ENCODE measurements at places on chromosomes 3 and 15.

DNA sequence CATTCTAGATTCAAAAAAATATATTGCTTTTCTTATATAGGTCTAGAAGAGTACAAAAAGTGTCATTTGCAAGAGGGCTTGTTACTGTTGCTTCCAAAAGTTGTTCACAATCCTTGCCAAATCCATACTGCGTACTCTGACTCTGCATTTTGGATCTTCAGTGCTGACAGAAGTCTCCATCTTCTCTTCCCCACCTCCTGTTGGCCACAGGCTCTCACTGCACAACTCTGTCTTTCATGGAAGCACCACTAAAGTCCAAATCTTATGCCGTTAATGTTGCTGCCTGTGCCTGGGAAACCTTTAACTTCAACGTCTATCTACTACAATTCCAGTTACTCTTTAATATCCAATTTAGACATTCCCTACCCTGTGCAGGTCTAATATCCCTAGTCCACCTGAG, 419.9 kb downstream of the NR2F2 start:
- DNase-seq, result no peak

DNA sequence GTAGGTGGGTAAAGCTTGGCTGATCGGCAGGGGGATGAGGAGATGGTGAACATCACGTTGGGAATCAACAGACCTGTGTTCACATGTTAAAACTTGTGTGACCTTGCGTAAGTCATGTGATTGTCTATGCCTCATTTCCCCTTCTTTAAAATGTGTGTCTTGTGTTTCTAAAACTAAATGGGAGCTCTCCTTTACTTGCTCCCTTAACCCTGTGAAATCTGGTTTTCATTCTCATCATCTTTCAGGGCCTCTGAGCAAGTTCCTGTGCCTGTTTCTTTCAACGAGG, 29.7 kb upstream of the IREB2 start:
- no peak for DNase-seq

- no peak for DNase-seq
Observed at GRCh38 chr3:10515884-10516495, 10.6 kb upstream of the ATP2B2 start.

GRCh38 chr3:120364821-120365220, 15.7 kb upstream of the LRRC58 start:
- no peak for DNase-seq

DNA sequence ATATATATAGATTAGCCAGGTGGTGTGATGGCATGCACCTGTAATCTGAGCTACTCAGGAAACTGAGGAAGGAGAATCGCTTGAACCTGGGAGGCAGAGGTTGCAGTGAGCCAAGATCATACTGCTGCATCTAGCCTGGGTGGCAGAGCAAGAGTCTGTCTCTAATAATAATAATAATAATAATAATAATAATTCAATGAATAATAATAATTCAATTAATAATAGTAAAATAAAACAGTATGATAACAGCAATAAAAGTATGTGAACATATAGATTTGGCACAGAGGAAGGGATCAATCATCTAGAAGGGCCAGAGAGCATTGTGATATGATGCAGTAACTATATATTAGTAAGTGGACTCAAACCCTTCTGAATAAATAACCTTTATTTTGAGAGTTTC, 314.5 kb upstream of the COL8A1 start:
- no peak for DNase-seq

- no peak for DNase-seq
Observed at GRCh38 chr15:64667736-64668161, 107.6 kb downstream of the RBPMS2 start.

- no peak for DNase-seq
Observed at GRCh38 chr15:45829336-45830153, 194.7 kb downstream of the SQOR start.

GRCh38 chr15:77824361-77825251, 191.9 kb upstream of the LINGO1 start:
- no peak for DNase-seq

GRCh38 chr15:74616366-74616939, 817 bp downstream of the CLK3 start:
- DNase-seq, result peak; percentile 61

DNA sequence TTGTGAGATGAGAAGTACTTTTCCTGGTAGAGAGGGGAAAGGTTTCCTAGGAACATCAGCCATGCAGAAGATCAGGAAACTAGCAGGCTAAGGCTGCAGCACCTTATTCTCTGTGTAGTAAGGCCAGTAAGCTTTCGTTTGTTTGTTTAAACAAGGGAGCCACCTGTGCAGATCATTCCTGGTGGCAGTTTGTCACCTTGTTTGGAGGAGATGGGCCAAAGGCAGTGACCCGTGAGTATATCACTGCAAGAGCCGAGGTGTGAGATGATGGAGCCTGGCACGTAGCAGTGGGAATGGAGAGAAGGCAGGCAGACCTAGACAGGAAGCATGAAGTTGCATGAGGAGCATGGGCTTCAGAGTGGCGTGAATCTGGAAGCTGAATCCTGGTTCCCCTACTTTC, 19.6 kb downstream of the ATG7 start:
- DNase-seq, result no peak

DNA sequence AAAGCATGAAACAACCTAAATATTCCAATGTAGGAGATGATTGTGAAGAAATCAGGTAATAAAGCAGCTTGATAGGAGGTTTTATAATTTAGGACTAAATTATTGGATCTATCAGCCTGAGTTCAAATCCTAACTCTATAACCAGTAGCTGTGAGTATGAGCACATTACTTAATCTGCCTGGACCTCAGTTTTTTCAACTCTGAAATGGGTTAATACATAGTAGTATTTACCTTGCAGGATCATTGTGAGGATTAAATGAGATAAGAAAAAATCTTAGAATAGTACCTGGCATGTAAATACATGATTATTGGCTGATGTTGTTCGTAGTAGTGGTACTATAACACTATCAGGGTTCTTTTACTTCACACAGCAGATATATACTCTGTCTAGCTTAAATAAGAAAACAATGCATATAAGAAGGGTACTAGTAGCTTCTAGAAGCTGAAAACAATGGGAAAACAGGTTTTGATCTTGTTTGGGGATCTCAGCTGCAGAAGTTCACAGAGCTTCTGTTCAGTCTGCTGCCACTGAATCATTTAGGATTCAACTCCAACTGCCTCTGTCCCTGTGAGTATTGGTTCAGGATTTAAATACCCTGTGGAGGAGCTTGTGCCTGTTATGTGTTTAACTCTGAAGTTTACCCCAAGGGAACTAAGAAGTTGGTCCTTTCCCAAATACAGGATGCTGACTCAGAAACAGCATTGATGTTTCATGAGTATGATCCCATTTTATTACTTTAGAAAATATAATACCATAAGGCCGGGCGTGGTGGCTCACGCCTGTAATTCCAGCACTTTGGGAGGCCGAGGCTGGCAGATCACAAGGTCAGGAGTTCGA, 34.2 kb downstream of the KAT2B start:
- DNase-seq, result no peak

GRCh38 chr3:155497930-155498647, 204.6 kb upstream of the STRIT1 start:
- DNase-seq, result no peak

GRCh38 chr3:13878281-13879101, 1.4 kb downstream of the WNT7A start:
- peak; percentile 25 for DNase-seq

DNA sequence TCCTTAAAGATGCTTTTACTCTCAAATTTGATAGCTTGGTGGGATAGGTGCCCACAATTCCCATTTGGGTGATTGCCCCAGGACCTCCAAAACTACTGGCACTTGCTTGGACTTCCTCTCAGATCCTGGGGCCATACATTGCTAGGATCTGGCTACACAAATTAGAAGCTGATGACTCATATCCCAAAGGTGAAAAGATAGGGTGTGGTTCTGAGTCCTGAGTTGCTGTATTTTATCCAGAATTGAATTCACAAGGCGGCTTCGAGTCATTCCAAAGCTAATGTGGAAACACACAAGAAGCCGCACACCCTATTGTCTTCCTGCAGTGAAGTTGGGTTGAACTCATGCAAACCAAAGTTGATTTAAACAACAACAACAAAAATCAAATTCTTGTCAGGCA, 53.4 kb downstream of the DUT start:
- no peak for DNase-seq

GRCh38 chr3:13088028-13089006, 15.1 kb upstream of the IQSEC1 start:
- peak; percentile 89 for DNase-seq

DNA sequence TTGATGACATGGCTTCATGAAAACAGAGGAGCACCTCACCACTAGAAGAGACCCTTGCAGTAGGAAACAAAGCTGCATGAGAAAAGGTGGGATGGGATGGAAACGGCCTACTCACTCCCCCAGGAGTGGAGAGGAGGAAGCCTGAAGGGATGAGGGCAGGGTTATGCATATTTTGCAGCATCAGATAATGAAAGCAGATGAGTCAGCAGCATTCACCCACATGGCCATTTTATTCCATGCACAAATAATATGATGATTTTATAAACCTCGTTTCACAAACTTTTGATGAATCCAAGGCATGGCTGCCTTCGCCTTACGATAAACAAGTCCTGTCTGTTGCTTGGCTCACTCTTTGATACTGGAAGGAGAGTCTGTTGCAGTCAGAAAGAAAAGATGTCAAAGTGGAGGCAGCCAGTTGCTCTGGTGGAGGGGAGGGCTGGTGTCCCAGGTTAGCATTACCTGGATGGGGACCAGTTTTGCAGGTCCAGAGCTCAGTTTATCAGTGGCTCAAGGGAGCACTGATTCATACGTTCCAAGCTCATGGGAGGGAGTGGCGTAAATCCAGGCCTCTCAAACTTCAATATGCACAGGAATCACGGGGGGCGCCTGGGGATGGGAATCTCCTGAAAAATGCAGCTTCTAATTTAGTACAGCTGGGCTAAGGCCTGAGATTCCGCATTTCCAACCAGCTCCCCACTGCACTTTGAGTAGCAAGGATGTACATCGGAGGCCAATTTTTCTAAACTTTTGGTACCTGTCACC, 9.2 kb upstream of the EHD4 start:
- DNase-seq, result no peak

GRCh38 chr3:127411083-127411727, 123.4 kb upstream of the PRR20G start:
- no peak for DNase-seq

GRCh38 chr15:56890038-56890437, 28.4 kb upstream of the TCF12 start:
- DNase-seq, result no peak

- DNase-seq, result no peak
Observed at GRCh38 chr3:16462679-16463078, 50.8 kb downstream of the RFTN1 start.

GRCh38 chr3:30269751-30270445, 336.5 kb upstream of the TGFBR2 start:
- DNase-seq, result peak; percentile 77

- DNase-seq, result no peak
Observed at GRCh38 chr3:197354568-197355001, 56.2 kb upstream of the DLG1 start.

DNA sequence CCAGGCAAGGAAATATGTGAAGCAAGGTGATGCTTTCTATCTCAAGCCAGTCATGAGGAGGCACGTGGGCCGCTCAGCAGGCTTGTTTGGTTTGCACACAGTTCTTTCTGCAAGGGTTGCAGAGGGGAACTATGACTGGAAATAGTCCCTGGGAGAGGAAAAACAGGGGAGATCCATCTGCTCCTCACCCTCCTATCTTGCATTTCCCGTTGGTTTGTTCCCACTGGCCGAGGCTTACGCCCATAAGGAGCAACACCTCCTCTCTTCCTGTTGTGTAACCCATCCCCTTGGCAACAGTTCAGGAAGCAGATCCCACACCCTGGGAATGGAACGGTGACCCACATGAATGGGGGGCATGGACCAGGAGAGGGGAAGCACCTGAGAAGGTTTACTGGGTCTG, 72.1 kb upstream of the MAGI1 start:
- DNase-seq, result no peak

GRCh38 chr3:15399970-15400369, 27.4 kb downstream of the METTL6 start:
- DNase-seq, result no peak

GRCh38 chr3:122859021-122859805, 64.3 kb downstream of the SLC49A4 start:
- DNase-seq, result no peak

DNA sequence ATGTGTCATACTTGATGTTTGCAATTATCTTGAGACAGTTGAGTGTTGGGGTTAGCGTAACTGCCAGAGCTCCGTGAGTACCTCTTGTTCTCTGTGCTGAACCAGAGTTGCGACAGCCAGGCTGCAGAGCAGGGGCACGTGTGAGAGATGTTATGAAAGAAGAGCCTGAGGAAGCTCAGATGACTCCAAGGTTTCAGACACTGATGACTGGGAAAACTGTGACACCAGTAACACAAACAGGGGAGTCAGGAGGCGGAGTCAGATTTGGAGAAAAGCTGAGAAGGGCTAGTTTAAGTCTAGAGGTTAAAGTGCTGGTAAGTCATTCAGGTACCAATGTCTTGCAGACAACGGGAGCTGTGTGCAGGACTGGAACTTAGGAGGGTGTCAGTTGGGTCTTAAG, 45.0 kb downstream of the BLM start:
- DNase-seq, result no peak

DNA sequence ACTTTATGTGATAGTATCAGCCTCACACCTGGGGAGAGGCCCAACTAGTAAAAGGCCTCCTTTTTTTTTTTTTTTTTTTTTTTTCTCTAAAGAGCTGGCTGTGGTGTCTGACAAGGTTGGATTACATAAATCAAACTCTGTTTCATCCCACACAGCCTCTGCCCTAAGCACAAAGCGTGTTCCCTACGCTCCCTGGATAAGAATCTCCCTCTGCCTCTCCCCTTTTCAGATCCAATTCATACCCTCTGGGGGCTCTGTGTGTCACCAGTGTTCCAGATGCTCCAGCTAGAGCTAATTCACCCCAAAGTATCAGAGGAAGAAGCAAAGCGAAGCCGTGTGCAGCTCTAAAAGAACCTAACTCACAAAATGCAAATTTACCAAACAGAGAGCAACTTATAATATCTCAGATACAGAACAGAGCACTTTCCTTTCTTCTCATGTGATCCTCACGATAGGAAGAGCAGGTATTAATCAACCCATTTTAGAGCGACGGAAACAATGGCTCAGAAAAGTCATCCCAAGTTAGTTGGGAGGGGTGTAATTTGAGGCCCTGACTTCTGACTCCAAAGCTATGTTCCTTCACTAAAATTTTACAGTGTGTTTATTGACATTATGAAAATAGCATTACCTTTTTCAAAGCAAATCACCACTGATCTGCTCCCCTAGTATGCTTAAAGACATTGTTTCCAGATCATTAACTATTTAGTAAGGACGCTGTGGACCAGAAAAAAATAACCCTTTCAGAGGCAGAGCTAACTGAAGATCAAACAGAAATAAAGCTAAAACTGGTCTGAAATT, 12.4 kb downstream of the BMF start:
- peak; percentile 72 for DNase-seq
